T-helper 1 cell (primary cell): ENCODE measurements at places on chromosomes 5 and 9.

DNA sequence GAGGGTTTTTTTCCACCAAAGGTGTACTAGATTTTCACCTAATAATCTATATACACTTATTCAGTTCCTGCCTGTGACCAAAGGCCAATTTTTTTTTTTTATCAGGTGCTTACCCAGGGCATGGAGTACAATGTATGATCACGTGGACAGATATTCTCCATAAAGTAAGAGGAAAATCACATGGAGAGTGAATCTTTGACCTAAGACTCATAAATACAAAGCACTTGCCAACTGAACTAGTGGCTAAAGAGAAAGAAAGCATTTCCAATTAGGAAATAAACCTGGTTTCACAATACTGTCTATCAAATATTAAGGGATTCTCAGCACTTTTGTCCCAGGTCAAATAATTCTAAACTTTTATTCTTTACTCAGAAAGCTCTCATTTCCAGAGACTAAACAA is 33.0 kb upstream of the CEP120 start:
- DNase-seq = no peak

DNA sequence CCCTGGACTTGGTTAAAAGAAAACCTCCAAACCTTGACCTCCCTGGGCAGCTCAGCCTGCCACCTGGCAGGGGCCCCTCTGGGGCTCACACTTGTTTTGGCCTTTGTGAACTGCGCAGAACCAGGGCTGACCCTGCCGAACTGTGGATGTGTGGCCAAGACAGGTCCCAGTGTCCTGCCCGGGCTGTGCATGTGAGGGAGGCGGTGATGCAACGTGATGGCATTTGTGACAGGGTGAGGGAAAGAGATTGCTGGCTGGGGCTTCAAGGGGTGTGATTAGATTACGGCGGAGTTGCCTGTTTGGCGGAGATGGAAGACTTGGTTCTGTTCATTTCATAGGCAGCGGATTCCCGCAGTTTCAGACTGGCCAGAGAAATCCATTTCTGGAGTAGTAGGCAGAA is 30.4 kb upstream of the NKX2-5 start:
- DNase-seq = no peak

DNA sequence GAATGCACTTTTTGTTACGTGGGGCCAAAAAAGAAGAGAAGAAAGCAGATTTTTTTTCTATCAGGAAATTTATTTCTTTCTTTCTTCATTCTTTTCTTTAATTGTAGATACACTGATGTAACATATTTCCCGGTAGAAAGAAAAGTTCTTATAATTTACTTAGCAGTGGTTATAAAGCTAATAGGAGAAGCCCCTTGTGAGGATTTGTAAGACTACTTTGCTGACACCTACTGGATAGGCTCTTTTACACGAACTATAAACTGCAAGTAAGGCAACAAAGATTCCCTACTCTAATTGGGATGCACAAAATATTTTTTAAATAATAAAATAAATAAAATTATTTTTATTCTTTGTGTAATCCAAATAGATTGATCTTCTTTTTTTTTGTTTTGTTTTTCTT is 284.4 kb downstream of the DNAH5 start:
- DNase-seq = no peak

GRCh38 chr5:164302533-164303235 is 797.3 kb downstream of the MAT2B start:
- DNase-seq = no peak

DNA sequence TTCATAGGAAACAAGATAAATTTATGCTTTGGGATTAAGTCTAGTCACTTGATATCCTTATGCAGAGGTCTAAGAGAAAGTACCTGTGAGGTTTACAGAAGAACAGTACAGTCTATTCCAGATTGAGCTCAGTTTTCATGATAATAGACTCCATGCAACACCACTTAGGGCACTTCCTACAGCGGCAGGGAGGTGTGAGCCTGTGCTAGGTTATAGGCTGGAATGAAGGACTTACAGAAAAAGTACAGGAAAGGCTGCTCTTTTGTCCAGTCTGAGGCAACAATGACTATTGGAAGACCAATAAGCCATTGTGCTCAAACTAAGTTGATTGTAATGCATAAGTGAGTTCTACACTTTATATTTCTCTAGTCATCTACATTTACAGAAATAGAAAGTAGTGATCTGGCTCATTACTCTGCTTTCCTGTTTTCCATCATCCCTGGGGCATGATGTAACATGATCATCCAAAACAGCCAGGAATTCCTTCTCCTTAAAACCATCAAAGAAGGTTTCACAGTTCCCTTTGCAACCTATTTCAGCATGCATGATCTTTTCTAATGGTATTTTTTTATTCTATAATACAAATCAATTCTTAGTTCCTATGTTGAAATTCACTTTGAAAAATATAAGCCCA is 322.8 kb downstream of the SLF1 start:
- no peak for DNase-seq

- no peak for DNase-seq
Measured at GRCh38 chr9:72826996-72827949, 125.6 kb downstream of the ALDH1A1 start.

DNA sequence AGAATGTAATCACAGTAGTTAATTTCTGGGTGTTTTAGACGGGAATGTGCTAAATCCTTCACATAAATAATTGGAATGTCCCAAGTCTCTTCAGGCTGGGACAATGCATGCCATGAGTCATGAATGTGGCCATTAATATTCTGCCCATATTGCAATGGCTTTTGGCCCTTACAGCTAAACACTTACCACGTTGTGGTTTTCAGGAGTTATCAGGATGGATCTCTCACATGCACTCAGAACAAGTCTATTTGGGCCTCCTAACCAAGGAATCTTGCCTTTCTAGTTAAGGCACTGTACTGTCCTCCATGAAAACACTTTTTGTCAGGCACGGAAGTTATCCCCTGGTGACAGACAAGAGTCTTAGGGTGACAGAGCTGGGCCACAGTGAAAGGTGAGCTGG is 32.7 kb downstream of the PKD2L2 start:
- DNase-seq = no peak
